ENCODE measurements at places on chromosomes 16 and 17. TPM values are rescaled to one million over a fixed set of nuclear protein-coding genes. Genes with fewer than 3 reads are reported as not detected.

Gene WDR45B
- 103 TPM for total RNA-seq

Gene KLHL10
- not detected for total RNA-seq

Gene TMC5
- not detected for total RNA-seq

Gene FNDC8
- not detected for total RNA-seq

Gene GOSR1
- total RNA-seq = 48.0 TPM

Gene CRYBA1
- not detected for total RNA-seq

Gene C17orf58
- 0.30 TPM for total RNA-seq

Gene KCNJ12
- total RNA-seq = 0.08 TPM

Gene CCDC102A
- total RNA-seq = 3.1 TPM

GRCh38 chr16:4846503-4846900 lies 586 bp downstream of the GLYR1 start:
- peak; percentile 3 for DNase-seq

DNA sequence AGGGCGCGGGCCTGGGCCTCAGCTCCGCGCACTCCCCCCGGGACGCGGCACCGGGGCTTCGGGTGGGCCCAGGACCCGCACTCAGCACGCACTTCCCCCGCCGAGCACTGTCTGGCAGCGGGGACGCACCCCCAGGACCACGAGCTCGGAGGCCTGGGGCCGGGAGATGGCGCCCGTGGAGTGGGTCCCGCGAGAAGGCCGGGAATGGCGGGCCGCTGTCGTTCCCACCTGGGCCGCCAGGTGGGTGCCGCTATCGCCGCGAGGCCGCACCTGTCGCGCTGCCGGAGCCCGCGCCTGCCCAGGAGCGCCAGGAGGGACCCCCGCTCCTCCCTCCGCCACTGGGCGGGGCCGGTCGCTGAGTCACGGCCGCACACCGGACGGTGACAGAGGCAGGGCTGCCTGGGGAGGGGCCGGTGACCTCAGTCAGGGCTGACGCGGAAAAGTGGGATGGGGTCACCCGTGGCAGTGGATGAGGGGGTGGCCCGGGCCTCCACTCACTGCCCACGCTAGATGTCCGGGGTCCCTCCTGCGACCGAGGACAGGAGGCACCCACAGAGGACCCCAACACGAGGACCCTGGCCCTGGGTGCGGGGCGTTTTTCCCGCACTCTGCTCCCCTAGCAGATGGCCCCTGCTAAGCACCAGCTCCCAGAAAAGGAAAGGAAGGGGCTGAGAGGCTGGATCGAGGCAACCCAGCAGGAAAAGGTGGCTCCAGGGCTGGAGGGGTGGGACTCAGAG lies 6.9 kb upstream of the ACTG1 start:
- peak; percentile 59 for DNase-seq

DNA sequence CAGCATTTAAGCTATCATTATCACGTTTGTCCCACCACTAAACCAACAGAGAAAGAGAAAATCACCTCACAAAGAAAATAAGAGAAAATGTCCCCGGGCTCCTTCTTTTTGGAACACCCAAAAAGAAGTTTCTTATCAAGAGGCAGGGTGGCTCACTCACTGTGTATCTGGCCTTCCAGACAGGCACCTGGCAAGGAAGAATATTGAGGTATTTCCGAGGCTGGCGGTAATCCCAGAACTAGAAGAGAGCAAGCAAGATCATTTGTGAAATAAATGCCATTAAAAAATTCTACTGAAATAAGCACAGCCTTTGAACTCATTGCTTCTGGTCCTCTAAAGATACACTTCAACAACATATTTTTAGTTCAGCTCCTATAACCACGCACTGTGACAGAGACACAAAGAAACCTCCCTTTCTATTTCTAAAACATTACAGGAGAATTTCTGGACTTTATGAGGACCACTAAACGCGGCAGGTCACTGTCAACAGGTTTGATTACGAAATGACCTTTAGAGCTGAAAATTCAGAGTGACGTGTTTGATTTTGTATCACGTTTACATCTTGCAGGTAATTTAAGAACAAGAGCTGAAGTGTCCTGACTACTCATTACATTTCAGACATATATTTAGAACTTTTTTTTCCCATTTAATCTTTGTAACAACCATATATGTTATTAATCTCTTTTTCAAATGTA lies 61.0 kb downstream of the WDR59 start:
- DNase-seq = no peak

GRCh38 chr16:10967986-10968385 lies 23.6 kb downstream of the CLEC16A start:
- DNase-seq = no peak

- DNase-seq = no peak
Measured at GRCh38 chr17:73311428-73311780, 397 bp downstream of the CDC42EP4 start.

DNA sequence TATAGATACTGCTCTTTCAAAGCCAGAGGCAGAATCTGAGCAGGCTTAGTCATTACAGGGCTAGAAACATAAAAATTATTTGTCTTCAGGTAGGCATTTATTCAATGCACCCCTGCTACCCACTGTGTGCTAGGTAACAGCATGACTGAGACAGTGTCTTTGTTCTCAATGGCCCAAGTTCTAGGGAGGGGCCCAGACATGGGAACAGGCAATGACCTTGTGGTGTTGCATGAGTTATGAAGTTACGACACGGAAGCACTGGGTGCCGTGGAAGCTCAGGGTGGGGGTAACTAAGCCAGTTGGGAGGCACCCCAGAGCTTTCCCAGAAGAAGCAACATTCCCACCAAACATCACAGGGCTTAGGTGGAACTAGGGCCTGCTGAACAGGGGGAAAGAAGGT lies 87.0 kb downstream of the CPPED1 start:
- DNase-seq = no peak

GRCh38 chr17:57889892-57890856 lies 40.3 kb upstream of the MRPS23 start:
- DNase-seq = no peak

DNA sequence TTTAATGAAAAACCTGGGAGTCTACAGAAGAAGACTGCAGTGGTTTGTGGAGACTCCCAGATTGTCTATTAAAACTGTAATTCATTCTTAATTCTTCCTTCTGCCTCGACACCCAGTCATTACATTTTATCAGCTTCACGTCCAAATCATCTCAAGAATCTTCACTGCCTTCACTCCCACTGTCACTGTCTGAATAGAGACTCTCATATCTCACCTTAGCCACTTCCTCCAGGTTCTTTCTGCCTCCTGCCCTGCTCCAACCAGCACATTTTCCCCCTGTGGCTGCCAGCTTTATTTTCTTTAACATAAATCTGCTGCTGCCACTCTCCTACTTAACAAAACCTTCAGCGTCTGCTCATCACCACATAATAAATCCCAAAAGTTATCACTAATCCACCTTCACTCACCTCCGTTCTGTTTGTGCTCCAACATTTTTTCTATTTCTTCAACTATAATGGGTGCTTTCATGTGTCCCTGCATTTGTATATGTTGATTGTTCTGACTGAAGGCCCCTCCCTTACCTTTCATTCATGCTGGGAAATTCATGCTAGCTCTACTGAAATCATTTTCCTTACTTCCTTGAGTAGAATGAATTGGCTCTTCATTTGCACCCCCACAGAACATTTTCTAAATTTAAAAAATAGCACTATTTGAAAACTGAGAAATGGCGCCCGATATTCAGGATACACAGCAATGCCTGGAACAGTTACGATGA lies 38.9 kb downstream of the KCNJ2 start:
- no peak for DNase-seq

- no peak for DNase-seq
Measured at GRCh38 chr16:24589997-24590396, 50.6 kb downstream of the RBBP6 start.

GRCh38 chr17:17346428-17347233 lies 43.5 kb downstream of the NT5M start:
- no peak for DNase-seq
